ENCODE measurements at places on chromosomes 5 and 9.

GRCh38 chr5:33276628-33276950, 164.2 kb upstream of the TARS1 start:
- no peak overlapping the region for H3K4me3 ChIP-seq
- no peaks in the 10 kb centered on the region for H3K27me3 ChIP-seq
- H3K36me3 ChIP-seq: no peaks in the 10 kb centered on the region
- H3K4me1 ChIP-seq: peaks cover 40% of the 10 kb centered on the region
- DNase-seq: no peak

DNA sequence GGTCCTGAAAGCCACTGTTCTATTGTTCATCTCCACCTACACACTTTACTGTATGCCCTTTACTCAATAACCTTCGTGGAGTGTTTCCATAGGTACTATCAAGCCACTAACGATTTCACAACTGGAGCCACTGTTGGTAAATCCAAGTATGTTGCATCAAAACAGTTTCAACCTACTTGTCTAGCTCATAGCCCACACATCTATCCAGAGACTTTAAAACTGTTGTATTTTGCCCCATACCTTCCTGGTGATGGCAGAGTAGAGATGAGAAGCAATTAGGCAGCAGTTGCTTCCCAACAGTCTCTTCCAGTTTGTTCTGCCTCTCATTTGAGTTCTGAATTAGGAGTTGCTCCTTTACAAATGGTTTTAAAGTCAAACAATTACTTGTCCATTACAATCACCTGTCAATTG, 607 bp downstream of the FAXDC2 start:
- H3K36me3 ChIP-seq: peaks cover under 1% of the 10 kb centered on the region
- no peak for DNase-seq
- H3K27ac ChIP-seq: peak overlapping the region; percentile 88
- H3K4me3 ChIP-seq: peak overlapping the region; percentile 90
- H3K4me1 ChIP-seq: peaks cover 30% of the 10 kb centered on the region

GRCh38 chr5:149796030-149796429, 65.9 kb downstream of the PPARGC1B start:
- H3K27me3 ChIP-seq: no peaks in the 10 kb centered on the region
- no peaks in the 10 kb centered on the region for H3K36me3 ChIP-seq
- no peak overlapping the region for H3K27ac ChIP-seq
- H3K4me3 ChIP-seq: no peak overlapping the region

DNA sequence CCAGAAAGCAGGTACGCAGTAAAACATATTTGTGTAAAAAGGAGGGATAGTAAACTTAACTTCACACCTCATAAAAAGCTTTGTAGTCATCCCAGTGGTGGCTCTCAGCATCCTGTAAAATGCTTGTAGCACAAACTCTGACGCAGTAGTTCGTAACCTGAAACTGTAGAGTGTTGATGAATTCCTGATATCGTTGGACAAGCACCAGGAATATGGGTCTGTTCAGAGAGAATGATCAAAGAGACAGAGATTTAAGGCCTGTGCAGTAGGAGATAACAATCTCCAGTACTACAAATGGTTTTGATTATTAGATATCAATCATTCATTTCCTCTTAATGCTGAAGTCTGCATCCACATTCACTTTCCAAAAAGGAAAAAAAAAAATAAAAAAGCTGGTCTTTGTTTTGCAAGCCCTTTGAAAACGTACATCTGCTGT, 148.5 kb downstream of the KIAA0825 start:
- H3K4me1 ChIP-seq: peaks cover 10% of the 10 kb centered on the region
- no peaks in the 10 kb centered on the region for H3K36me3 ChIP-seq
- no peak for DNase-seq
- no peak overlapping the region for H3K27ac ChIP-seq
- no peaks in the 10 kb centered on the region for H3K27me3 ChIP-seq

GRCh38 chr9:133103183-133103986, 17.7 kb downstream of the RALGDS start:
- H3K4me3 ChIP-seq: no peak overlapping the region
- H3K4me1 ChIP-seq: peaks cover 2% of the 10 kb centered on the region
- no peak for DNase-seq
- H3K27me3 ChIP-seq: no peaks in the 10 kb centered on the region
- H3K27ac ChIP-seq: no peak overlapping the region
- H3K36me3 ChIP-seq: peaks cover 43% of the 10 kb centered on the region

Data from osteocyte (in vitro differentiated cells).